ENCODE measurements at places on chromosomes 7 and 10.

DNA sequence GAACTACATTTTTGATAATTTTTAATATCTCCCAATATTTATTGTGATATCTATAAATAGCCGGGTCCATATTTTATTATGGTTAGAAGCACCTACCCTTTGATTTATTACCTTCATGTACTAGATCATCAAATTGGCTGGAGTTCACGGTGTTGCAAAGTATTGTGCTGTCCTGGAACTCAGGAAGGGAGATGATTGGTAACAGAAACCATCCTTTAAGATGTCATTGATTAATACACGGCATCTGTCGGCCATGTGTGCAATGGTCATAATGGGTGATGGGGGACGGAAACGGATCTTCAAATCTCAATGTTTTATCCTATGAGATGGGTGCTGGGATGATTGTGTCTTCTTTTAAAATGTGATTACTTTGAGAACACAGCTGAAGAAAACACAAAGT, 157.0 kb downstream of the NEBL start:
- no peak for DNase-seq

DNA sequence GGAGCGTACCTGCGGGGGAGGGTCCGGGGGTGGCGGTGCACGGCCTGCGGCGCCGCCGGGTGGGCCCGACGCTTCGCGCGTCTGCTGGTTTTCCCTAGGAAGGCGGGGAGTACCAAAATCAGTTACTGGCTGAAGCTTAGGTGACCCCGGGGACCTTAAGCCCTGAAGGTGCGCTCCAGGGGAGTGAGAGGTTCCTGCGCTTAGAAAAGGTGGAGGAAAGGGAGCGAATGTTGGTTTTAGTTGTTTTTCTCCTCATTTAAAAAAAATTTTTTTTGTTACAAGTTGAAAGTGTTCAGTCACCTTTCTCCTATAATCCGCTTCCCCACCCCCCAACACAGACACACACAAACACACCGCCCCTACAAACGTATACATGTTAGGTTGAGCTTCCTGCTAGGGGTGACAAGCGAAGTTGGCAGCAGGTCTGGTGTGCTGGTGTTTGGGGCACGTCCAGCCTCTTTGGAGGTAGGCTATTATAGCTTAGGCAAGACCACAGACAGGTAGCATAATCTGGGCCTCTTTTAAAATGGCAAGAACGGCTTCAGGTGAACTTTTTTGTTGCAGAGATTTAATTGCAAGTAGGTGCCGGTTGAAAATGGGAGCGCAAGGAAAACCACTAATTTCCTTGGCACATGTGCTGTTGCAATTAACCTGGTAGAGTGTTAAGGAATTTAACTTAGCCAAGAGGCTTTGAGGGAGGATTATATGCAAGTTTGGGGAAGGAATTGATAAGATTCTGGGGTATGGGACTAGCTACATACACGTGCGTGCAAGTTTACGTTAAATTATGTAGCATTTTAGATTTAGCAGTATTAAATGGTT, 945 bp downstream of the ADD3 start:
- no peak for DNase-seq

GRCh38 chr7:100472854-100473499, 6.0 kb downstream of the TSC22D4 start:
- DNase-seq, result no peak

DNA sequence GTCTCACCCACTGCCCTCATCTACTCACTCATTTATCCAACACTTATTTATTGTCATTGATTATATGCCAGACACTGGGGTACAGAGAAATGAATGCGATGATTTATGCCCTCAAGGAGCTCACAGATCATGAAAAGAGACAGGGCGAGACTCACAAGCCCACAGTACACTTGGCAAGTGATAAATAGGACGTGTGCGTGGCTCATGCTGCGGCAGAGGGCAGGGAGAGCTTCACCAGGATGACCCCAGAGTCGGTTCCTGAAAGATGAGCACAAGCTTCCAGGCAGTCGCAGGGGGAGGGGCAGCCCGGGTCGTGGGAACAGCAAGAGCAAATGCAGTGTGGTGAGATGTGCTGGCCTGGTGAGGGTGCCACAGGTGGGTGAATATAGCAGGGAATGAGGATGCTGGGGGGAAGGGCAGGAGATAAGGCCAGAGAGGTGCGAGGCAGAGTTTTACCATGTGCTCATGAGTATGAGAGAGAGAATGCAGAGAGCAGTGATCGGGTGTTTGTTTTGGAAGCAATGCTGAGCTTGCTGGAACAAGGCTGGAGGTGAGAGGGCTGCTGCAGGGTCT, 70.9 kb downstream of the ATXN7L1 start:
- DNase-seq, result no peak

GRCh38 chr7:111266613-111267012, 175.7 kb downstream of the LRRN3 start:
- no peak for DNase-seq

Data from activated T-cell treated with anti-CD3 and anti-CD28 coated beads for 48 hours (primary cell).